ENCODE measurements at places on chromosomes 6 and 20.

- no peak for DNase-seq
Observed at GRCh38 chr6:2102966-2103365, 142.4 kb downstream of the GMDS start.

DNA sequence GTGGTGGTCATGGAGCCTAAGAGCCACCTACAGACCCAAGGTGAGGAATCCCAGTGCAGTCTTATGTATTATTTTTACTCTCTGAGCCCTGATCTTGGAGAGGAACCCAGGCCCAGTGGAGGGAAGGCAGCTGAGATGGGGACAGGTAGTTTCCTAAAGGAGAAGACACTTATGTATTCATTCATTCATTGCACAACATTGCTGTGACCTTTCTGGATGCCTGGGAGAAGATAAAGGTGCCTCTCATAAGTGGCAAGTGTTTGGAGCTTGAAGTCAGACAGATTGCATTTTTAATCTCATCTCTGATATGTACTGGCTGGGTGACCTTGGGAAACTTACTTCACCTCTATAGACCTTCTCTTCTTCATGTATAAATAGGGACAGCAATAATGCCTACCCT, 111.1 kb downstream of the CEBPB start:
- no peak for DNase-seq

GRCh38 chr20:38119446-38119845, 45.6 kb downstream of the TGM2 start:
- DNase-seq, result no peak

DNA sequence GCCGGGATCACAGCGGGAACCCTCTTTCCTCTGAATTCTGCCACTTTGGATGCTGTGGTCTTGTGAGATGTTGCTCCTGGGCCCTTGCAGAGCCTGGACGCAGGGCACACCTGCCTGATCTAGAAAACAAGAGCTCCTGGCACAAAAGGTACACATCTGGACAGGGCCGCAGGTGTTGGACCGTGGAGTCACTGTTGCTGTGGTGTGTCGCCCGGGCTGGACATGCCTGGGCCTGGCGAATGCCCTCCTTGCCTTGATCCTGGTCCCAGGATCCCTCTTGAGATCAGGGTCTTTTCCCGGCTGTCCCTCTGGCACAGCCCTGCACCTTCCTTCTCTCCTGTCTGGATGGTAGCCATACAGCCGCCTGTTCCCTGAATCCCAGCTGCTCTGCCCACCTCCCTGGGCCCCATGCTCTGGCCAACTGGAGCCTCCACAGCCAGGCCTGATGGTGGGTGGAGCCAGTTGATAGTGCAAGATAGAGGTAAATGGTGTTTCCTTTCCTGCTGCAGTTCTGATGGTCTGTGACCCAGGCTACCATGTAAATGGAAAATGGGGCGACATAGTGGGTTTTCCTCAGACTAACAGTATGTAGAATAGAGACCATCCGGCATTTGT, 5.0 kb downstream of the FOXP4 start:
- no peak for DNase-seq

DNA sequence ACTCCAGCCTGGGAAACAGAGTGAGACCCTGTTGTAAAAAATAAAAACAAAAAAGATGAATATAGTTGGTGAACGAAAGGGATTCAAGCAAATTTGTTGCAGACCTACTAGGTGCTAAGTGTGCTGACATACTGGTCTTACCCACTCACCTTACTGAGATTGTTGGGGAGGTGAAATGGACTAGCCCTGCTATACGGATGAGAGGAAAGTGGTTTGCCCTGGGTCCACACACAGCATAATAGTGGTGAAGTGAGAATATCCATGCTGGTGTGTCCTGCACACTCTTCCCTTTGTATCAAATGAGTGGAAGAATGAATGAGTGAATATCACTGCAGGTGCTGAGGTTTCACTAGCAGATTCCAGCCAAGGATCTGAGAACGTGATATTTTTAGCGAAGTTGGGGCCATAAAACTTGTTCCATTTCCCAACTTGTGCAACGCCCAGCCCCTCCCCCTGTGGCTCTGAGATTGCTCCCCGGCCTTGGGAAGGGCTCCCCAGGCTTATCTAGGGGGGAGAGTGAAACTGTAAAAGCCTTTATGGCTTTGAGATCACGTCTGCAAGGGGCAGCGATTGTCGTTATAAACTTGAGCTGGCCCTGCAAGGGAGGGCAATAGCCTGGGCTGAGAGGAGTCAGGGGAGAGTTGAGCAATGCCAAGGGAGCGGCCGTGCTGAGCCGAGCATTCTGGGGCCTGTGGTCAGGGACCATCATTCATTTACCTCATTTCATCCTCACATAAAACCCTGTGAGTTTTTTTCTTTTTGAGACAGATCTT, 33.2 kb upstream of the TTPAL start:
- DNase-seq, result no peak

- no peak for DNase-seq
Observed at GRCh38 chr20:41072915-41073314, 44.3 kb downstream of the TOP1 start.

- DNase-seq, result no peak
Observed at GRCh38 chr6:85494547-85495536, 45.0 kb downstream of the NT5E start.

GRCh38 chr6:11752360-11752759, 26.2 kb downstream of the ADTRP start:
- no peak for DNase-seq

DNA sequence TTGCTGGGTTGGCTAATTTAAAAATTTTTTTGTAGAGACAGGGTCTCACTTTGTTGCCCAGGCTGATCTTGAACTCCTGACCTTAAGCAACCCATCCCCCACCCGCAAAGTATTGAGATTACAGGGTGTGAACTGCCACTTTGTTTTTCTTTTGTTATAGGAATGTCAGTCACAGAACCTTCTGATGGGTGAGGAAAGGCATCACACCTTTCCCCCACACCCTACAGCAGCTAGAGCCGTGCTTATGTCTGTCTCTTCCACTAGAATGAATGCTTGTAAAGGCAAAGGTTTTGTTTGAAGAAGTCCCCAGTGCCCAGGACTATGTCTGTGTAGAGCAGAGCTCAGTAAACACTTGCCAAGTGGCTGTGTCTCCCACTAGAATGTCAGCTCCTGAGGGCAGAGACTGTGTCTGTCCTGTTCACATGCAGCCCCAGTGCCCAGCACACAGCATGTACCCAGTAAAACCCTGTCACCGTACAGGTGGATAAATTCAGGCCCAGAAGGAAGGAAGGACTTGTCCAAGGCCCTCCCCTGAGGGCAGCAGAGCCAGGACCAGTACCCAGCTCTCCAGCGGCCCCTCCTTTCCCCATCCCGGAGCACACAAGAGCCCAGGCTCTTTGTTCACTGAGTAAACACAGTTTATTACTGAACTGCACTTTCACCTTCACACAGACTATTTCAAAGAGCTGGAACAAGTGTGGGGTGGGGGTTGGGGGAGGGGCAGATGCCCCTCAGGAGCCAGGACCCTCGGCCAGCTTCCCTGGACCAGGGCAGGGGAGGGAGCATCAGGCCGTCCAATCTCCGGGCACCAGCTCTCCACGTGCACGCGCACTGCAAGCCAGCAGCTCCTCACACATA, 26.4 kb downstream of the COX4I2 start:
- no peak for DNase-seq

GRCh38 chr6:170028629-170029345, 262.1 kb downstream of the DLL1 start:
- no peak for DNase-seq

- no peak for DNase-seq
Observed at GRCh38 chr6:26019261-26019830, 56.7 kb downstream of the TRIM38 start.

- no peak for DNase-seq
Observed at GRCh38 chr6:152952045-152952444, 30.8 kb downstream of the FBXO5 start.

DNA sequence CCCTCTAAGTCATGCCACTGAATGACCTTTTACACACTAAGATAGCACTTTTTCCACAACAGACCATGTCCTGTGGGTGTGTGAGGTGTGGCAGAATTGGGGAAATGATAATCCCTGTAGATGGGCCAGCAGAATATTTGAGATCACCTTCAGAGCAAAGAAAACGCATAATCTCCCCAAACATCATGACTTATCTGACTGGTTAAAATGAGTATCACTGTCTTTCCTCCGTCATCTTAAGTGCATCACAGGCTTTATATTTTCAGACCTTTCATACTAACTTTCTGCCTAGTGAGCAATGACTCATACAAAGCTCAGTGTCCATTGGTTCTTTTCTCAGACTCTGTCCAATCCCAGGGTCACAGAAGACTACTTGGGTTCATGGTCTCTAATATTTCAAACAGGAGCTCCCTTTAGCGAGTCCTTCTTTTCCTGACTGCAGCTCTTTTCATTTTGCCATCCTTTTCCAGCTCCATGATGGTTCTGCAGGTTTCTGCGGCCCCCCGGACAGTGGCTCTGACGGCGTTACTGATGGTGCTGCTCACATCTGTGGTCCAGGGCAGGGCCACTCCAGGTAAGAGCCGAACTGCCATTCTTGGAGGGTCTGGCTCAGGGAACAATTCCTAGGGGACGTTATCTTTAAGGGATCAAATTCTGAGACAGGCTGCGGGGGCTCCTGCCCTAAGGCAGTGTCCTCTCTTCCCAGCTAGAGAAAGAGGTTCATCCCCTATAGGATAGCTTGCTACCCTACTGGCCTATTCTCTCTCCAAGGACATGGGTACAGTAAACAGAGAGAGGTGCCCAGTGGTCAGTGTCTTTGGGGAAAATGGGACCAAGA, at the start of gene HLA-DPB1:
TSS of gene HLA-DPB1 (plus strand) at position 423 of the 838 bp plus-strand sequence. CDS start at position 475, 52 bp downstream.
- peak; percentile 84 for DNase-seq

DNA sequence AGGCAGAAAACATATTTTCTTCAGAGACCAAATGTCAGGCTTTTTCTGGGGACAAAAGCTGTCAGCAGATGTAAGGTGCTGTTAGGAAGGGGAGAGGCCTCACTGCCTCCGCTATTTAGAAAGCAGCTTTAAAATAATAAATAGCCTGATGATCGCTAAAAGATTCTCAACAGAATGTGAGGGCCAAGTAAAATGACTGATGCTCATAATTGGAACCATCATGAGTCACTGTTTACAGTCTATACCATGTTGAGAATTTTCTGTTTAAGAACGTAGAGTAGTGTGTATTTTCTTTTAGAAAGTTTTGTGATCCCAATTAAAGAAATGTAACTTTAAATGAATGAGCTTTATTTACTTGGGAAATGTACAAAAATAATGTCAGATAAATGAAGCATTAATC, 220.0 kb downstream of the CLIC5 start:
- DNase-seq, result no peak

DNA sequence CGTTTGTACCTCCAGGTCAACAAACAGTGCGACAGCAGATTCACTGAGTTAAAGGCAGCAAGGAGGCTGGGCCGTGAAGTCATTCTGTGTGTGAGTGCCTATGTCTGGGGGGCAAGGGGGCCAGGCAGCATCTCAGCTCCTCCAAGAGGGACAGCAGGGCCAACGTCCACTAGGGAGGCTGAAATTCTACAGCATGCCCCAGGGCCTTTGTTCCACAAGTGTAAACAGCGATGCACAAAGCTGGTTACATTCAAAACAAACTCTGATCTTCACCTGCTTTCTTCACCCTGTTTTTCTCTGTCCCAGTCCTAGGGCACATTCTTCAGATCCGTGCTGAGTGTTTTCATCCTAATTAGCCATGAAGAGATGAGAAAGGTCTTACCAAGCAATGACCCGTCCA, 41.1 kb downstream of the PXDC1 start:
- DNase-seq, result no peak

DNA sequence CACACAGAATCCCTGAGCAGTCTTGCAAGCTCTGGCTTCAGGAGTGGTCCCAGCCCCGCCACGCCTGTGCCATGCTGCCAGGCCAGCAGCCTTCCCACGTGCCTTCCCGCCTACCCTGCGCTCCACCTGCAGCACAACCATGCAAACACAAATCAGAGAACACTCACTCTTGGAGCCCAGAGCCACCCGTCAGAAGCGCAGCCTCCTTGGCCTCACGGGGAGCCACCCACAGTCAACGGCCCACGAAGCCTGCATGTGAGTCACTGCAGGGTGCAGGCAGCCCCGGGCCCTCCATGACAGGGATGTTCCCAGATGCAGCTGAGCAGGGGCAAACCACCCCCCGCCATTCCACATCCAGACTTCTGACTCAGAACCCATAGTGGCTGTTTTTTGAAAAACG, 217.0 kb downstream of the DLL1 start:
- no peak for DNase-seq

- DNase-seq, result no peak
Observed at GRCh38 chr6:156449128-156449527, 328.1 kb upstream of the ARID1B start.

DNA sequence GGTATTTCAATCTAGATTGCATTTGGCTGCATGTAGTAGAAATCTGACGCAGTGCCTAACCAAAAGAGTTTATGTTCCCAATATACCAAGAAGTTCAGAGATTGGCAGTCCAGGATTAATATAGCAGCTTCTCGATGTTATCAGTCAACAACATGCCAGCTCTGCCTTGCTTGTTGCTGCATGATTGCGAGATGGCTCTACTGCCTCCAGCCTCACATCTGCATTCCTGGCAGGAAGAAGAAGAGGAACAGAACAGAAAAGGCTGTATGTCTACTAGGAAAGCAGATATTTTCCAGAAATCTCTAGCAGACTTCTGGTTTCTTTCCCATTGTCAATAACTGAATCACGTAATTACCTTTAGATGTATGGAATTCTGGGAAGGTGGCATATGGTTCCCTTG, 60.8 kb downstream of the SLC35D3 start:
- DNase-seq, result no peak

GRCh38 chr6:84774157-84774984, 10.0 kb upstream of the TBX18 start:
- DNase-seq, result peak; percentile 56

DNA sequence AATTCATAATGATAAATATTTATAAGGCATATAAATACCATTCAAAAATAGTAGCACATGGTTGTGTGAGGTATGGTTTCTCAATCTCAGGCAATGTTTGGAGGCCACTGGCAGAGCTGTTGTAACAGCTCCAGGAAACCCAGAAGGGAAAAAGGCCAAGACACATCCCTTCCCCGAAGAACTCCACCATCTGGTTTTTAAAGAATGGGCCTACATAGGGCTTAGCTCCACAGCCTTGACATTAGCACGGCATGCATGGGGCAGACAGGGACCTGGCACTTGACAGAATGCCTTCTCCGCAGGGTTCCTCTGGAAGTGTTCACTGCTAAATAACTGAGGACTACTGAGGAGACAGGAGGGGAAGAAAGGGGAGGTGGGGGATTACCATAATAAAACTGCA, 16.1 kb upstream of the FOXO3 start:
- DNase-seq, result no peak

- DNase-seq, result no peak
Observed at GRCh38 chr20:61297986-61298385, 45.9 kb downstream of the CDH4 start.

DNA sequence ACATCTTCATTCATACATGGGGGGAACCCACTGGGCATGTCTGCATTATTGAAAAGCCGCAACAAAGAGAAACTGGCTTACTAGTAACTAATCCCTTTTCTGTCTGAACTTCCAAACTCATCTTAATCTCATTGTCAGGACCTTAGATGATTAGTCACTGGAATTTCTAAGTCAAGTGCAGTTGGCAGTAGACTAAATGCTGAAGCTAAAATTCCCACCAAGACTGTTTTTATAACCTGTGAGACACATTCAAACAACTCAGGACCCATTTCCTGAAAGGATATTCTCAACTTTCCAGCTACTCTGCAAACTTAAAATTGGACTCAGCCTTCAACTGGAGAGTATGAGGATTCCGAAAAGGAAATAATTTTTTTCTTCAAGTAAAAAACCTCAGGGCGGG, 94.8 kb upstream of the SCAF8 start:
- DNase-seq, result no peak

Measured in GM13976 (cell line).